GM06990 (cell line): ENCODE measurements at places on chromosomes 4 and X.

DNA sequence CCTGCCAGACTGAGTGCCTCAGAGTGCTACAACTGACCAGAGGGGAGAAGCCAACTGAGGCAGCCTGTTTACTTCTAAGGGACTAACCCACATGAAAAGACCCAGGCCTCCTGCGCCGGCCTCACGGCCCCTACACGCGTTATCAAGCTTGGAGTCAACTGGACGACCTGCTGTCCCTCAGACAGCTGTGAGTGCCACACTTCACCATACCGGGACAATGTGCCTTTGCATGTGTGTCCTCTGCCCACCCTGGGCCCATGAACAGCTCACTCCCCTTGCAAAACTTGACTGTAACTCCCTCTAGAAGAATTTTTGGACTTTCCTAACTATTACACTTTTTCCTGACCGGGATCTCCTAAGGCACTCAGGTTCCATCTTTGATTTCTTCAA lies 1.8 kb downstream of the NOP14 start:
- no peak for DNase-seq

- DNase-seq, result peak; percentile 54
Measured at GRCh38 chr4:1356181-1356998, 9.4 kb downstream of the UVSSA start.

- no peak for DNase-seq
Measured at GRCh38 chr4:169159624-169160171, 111.1 kb downstream of the SH3RF1 start.

DNA sequence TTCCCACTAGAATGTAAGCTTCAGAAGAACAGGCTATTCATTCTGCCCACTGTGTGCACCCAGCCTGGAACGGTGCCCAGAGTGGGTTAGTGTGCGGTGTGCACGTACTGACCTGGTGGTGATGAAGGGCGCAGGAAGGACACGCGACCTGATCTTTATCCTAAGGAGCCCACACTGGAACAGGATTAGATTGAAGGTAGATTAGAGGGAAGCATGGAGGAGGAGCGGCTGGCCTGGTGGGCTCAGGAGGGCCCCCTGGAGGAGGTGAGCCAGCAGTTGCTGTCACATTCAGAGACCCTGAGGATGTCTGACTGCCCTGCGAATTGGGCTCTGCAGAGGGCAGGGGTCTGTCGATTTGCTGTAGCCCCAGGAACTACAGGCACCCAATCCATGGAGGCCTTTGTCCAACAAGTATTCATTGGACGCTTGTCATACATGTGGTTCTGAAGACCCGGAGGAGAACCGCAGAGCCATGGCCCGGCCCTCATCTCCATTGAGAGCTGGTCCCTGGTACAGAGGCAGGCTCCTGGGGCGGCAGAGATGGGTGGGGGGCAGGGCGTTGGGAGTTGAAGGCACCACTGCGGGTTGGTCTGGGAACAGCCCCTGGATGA lies 73.2 kb downstream of the HTRA3 start:
- DNase-seq, result no peak

GRCh38 chr4:113840861-113841260 lies 79.3 kb upstream of the CAMK2D start:
- no peak for DNase-seq

- no peak for DNase-seq
Measured at GRCh38 chr4:8218371-8219031, 19.4 kb downstream of the SH3TC1 start.

GRCh38 chr4:961351-962230 lies 11.8 kb downstream of the DGKQ start:
- no peak for DNase-seq

- DNase-seq, result no peak
Measured at GRCh38 chrX:26146024-26146423, 7.9 kb downstream of the MAGEB18 start.

GRCh38 chr4:34939073-34939472 lies 1305.2 kb downstream of the ARAP2 start:
- DNase-seq, result no peak

- no peak for DNase-seq
Measured at GRCh38 chrX:150360331-150360730, 2.8 kb upstream of the MAMLD1 start.

GRCh38 chrX:7132335-7133049 lies 15.0 kb upstream of the STS start:
- no peak for DNase-seq

DNA sequence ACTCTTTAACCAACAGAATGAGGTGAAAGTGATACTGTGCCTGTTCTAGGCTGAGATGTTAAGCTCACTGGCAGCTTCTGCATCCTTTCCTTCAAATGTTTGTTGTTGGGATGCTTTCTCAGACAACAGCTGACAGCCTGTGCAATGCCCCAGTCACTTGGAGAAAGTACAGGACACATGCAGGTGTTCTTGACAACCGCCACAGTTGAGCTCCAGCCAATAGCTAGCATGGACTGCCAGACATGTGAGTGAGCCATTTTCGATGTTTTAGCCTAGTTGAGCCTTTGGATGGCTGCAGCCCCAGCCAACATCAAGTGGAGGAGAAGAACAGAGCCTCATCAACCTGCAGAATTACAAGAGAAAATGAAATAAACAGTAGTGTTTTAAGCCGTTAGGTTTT lies 94.1 kb upstream of the PPP3CA start:
- DNase-seq, result no peak

DNA sequence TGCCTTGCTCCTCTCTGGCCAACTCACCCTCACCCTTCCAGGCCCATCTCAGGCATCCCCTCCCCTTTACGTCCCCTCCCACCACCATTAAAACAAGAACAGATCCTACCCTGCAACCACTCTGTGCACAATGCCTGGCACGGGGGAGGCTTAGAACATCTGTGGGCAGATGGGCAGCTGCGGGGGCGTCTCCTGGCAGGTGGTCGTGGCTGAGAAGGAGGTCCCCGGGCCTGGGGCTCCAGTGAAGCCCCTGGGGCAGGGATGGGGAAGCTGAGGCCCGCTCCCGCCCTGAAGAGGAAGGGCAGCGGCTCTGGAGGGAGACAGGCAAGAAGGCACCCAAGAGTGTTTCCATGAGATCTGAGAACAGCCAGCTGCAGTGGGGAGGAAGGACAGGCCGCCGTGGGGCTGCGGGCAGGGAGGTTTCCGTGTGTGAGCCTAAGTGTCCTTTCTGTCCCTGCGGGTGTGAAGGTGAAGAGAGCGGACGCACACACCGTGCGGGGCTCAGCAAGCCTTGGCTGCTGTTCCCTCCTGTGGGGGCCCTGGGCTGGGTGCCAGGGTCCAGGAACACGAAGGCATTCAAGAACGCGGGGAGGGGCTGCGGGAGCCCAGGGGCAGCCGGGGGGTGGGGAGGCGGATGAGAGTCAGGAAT lies 7.8 kb upstream of the TBC1D14 start:
- DNase-seq, result no peak

DNA sequence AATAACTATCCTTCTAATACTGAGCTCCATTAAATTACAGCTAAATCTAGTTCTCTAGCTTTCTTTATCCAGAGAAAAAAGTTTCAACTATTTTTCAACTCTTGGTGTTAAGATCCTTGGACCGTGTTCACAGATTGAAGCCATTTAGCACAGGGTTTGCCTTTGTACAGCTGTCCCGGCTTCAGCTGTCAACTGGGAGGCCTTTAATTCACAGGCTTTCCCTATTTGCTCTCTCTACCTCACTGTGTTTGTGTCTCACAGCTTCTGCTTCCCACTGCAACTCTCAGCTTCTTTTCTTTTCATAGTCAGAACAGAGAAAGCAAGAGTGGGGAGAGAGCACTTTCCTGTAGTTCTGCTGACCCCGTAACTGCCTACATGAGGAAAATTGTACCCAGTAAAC lies 76.9 kb upstream of the SMAD1 start:
- DNase-seq, result no peak

DNA sequence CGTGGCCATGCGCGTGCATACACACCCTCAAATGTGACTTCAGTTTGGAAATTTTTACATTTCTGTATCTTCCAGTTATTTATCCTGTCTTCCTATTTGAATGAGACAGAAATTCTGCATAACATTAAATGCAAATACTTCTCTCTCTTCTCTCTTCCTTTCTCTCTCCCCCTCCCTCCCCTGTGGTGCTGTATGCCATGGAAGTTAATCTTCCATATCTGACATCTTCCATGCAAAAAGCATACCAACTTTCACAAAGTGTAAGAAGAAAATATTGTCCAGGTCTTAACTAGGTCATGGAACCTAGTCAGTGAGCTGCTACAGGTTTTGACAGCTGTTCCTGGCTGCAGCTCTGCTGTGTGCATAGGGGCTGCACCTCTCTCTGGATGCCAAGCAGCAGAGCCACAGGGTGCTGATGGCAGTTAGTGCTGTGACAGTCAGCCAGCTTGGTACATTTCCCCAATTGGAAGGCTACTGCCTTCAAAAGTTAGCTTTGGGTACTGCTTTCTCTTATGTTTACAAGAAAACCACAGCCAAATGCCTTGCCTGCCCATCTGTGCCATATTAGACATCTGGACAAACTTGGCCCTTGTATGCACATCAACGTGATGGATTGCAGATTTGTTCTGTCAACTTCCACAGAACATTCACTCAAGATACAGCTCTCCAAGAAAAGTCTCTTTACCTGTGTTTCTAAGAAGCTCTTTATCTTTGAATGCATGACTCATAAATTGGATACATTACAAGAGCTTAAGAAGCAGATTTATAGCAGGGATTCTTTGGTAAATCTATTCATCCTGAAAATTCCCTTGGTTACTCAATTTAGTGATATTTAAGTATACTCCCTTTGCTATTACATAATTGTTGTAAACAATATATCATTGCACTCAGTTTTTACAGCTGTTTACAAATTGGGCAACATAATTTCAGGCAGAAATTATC lies 623.8 kb downstream of the EPHA5 start:
- no peak for DNase-seq

DNA sequence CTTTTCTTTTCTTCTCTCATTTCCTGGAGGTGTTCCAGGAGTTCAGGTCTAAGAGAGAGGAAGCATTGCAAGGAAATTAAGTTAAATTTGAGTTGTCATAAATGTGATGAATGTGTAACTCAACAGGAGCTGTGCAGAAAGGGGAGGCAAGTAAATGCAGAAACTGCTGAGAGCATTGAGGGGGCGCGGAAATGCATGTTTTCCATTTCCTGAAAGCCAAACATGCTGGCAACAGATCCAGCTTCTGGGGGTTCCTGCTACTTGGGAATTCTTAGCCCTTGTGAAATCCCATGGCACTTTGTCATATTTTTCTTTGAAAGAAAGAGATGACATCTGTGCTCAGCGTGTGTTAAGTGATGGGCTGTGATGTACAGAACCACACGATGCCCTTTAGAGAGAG lies 33.8 kb upstream of the NAP1L5 start:
- no peak for DNase-seq

DNA sequence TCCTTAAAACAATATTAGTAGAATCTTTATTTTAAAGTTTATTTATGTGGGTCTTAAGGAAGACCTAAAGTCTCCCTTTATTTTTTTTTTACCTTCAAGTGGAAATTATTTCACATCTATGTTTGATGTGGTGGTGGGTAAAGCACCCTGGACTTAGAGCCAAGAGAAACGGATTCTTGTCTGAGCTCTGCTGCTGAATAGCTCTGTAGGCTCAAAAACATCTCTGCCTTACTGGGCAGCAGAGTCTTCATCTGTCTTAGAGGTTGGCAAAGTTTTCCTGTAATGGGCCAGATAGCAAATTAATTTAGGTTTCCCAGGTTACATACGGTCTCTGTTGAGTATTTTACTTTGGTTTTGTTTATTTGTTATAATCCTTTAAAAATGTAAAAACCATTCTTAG lies 136.5 kb downstream of the CEP135 start:
- no peak for DNase-seq

- no peak for DNase-seq
Measured at GRCh38 chr4:118225511-118225910, 127.3 kb downstream of the PRSS12 start.

- no peak for DNase-seq
Measured at GRCh38 chrX:38989076-38989475, 187.8 kb downstream of the MID1IP1 start.

DNA sequence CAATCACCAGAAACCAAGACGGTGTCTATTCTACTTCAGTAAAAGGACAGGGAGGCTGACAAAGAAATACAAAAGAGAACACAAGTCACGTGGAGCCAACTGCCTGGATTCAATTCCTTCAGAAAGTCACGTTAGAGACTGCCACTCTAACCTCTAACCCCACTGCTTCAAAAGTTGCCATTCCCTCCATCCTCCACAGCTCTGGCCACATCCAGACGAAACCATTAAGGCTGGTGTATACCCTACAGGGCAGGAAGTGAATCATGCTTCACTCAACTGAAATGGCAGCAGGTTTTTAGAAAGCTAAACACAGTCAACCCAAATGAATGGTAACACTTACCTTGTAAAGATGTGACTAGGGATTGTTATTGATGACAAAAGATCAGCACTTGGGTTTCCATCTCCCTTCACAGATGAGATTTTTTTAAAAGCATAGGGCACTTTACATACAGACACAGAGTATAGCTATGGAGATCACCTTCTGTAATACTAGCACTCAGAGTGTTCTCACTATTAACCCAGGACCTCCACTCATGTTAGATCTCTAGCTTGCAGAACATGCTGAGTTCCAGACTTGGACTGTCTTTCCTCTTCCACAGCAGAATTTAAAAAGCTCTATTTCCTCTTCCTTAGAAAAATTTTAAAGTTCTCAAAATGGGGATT lies 37.4 kb downstream of the MAML3 start:
- no peak for DNase-seq

DNA sequence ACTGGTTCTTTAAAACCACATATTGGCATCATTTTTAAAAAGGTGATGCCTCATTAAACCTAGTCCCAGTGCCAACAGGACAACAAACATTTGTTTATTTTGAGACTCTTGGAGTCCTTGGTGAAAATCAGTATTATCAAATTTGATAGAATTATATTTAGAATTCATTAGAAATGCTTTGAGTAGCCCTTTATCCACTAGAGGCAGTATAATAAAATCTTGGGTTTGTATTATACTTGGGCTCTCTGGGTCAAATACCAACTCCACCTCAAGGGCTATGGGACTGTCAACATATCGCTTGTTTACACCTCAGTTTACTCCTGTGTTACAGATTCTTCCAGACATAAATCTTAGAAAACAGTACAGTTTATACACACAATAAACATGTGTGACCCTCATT lies 335.7 kb upstream of the FSTL5 start:
- DNase-seq, result no peak

DNA sequence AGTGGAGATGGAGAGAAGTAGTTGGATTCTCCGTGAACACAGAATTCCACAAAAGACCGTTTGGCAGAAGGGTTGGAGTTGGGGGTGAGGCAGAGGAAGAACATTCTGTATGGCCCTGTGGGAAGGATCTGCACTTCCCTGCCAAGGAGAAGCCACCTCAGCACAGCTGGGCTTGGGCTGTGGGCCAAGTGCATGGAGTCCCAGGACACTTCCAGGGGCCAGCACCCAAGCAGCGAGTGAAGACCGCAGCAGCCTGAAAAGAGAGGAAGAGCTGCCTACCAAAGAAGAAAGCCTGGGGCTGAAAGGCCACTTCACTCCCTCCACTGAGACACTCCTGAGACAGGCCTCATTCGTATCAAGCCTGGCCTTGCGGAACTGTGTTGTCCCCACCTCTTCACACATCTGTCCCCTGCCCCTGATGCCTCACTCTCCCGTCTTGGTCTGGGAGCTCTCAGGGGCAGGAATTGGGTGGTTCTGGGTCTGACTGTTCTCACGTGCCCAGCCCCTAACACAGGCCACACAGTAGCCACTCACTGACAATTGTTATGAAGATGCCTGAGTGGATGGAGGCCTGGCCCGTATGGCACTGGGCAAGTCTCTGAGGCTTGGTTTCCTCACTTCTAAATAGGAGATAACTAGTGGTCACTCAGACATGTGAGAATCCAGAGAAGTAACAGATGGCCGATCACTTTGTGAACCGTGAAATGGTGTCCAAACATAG lies 3.3 kb upstream of the AWAT2 start:
- no peak for DNase-seq

- DNase-seq, result no peak
Measured at GRCh38 chr4:168247603-168248002, 70.9 kb downstream of the DDX60 start.
